ENCODE measurements at places on chromosomes 3 and 15.

DNA sequence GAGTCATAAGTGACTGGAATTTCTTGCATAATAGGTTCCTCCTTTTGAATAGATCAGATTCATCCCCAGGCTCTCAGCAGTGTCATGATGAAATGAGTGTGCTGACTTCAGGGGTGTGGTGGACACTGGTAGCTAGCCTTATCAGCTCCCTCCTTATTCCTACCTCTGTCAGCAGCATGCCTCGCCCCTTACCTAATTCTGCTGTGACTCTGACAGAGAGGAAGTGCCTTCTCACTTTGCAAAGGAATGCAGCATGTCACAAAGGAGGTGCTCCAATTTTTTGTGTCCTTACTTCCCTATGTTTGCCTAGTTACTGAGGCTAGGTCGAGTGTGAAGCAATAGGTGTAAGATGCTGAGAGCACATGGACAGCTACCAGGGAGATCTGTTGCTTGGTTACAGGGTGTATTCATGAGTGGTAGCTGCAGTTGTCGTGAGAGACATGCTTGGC lies 90.6 kb downstream of the TNFAIP8L3 start:
- peak; percentile 85 for DNase-seq

DNA sequence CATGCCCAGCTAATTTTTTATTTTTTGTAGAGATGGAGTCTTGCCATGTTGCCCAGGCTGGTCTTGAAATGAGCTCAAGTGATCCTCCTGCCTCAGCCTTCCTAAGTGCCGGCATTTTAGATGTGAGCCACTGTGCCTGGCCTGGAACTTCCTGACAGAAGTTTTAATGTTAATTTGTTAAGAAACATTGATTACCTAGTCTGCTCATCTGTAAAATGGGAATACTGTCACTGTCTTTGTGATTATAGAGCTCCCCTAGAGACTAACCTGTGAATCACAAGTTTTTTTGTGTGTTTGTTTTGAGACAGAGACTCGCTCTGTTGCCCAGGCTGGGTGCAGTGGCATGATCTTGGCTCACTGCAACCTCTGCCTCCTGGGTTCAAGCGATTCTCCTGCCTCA lies 4.3 kb upstream of the EIF3J start:
- DNase-seq = no peak

- DNase-seq = no peak
Measured at GRCh38 chr15:34501131-34501530, 63.5 kb upstream of the GOLGA8A start.

GRCh38 chr3:16528581-16528993 lies 15.1 kb upstream of the RFTN1 start:
- DNase-seq = no peak

- DNase-seq = no peak
Measured at GRCh38 chr15:63497642-63498467, 6.5 kb upstream of the USP3 start.

- no peak for DNase-seq
Measured at GRCh38 chr15:100835636-100836035, 44.0 kb upstream of the ALDH1A3 start.

GRCh38 chr15:85542895-85543331 lies 162.5 kb downstream of the AKAP13 start:
- no peak for DNase-seq

GRCh38 chr15:72222393-72222792 lies 8.6 kb downstream of the PKM start:
- DNase-seq = no peak

GRCh38 chr15:100623301-100623700 lies 20.9 kb downstream of the ASB7 start:
- no peak for DNase-seq

DNA sequence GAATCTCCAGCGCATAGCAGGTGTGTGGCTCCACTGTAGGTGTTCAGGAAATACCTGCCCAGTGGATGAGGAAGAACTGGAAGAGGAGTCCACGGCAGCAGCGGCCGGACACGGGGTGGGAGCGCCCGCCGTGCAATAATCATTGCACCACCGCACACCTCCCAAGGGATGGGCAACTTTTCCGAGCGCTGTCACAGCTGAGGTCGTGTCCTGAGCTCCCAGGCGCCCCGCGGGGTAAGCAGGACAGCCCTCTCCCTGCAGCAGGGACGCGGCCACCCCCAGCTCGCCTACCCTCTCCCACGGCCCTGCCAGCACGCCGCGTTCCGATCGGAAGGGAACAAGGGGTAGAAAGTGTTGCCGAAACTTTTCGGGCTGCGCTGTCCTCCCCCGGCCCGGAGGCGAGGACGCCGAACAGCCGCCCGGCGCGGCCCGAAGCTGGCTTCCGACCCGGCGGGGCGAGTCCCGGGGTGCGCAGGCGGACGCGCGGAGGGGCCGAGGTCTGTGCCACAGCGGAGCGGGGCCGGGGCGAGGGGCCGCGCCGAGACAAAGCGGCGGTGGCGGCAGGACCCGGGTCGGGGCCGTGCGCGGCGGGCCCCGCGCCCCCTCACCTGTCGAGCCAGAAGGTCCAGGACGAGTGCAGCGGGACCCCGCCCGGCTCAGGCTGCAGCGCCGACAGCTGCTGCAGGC lies 475 bp downstream of the EIF4E3 start:
- no peak for DNase-seq

- DNase-seq = peak; percentile 56
Measured at GRCh38 chr15:64010719-64011118, 35.6 kb downstream of the DAPK2 start.

- no peak for DNase-seq
Measured at GRCh38 chr15:95604634-95605036, 725.9 kb upstream of the NR2F2 start.

DNA sequence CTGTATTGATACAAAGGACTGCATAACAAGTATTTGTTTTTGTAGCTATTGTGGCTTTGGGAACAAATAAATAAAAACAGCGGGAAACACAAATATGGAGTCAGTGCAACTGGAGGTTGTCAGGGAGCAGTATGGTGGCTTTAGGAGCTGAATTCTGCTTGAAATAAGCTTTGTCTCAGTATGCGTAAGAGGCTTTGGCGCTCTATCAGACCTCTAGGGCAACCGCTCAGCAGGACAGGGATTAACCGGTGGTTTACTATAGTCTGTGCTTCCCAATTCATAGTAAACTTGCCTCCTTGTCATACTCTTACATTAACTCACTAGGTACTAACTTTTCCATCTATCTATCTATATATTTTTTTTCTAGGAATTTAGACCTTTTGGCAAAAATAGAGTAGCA lies 104.6 kb downstream of the ZIC1 start:
- no peak for DNase-seq

DNA sequence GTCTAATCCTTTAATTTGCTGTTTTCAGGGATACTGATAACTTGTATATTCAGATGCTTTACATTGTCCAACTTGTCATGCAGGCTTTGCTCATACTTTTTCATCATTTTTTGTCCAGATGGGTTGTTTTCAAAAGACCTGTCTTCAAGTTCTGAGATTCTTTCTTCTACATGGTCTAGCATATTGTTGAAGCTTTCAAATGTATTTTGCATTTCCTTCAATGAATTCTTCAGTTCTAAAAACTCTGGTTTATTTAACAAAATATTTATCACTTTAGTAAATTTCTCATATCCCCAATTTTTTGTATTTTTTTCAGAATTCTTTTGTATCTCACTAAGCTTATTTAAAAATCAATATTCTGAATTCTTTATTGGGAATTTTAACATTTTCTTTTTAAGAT lies 388.3 kb upstream of the IL12A start:
- DNase-seq = no peak

- DNase-seq = peak; percentile 56
Measured at GRCh38 chr3:57169872-57170623, 4.9 kb upstream of the IL17RD start.
